ENCODE measurements at places on chromosomes 6 and 20. TPM values are rescaled to one million over a fixed set of nuclear protein-coding genes. Genes with fewer than 3 reads are reported as not detected.

The COL21A1 gene
- total RNA-seq: not detected

The C6orf132 gene
- 0.29 TPM for total RNA-seq

- peaks cover 84% of the 10 kb centered on the region for H3K4me1 ChIP-seq
- peaks cover 10% of the 10 kb centered on the region for H3K36me3 ChIP-seq
- peak overlapping the region; percentile 95 for H3K27ac ChIP-seq
- no peak for DNase-seq
- no peaks in the 10 kb centered on the region for H3K27me3 ChIP-seq
Observed at GRCh38 chr6:30820193-30820592, 64.1 kb upstream of the DDR1 start.

The GGTLC1 gene
- total RNA-seq: not detected

- H3K36me3 ChIP-seq: no peaks in the 10 kb centered on the region
- DNase-seq: peak; percentile 63
- no peak overlapping the region for H3K4me3 ChIP-seq
Observed at GRCh38 chr20:50286609-50287008, 96.0 kb downstream of the CEBPB start.

DNA sequence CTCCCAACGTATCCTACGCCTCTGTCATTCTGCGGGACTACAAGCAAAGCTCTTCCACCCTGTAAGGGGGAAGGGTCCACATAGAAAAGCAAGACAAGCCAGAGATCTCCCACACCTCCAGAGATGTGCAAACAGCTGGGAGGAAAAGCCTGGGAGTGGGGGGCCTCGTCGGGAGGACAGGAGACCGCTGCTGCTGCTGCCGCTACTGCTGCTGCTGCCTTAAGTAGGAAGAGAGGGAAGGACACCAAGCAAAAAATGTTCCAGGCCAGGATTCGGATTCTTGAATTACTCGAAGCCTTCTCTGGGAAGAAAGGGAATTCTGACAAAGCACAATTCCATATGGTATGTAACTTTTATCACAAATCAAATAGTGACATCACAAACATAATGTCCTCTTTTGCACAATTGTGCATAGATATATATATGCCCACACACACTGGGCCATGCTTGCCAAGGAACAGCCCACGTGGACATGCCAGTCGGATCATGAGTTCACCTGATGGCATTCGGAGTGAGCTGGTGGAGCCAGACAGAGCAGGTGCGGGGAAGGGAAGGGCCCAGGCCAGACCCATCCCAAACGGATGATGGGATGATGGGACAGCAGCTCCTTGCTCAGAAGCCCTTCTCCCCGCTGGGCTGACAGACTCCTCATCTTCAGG lies 108.8 kb upstream of the RAB32 start:
- H3K4me3 ChIP-seq: no peak overlapping the region
- no peaks in the 10 kb centered on the region for H3K4me1 ChIP-seq
- H3K36me3 ChIP-seq: no peaks in the 10 kb centered on the region
- peaks cover 13% of the 10 kb centered on the region for H3K27me3 ChIP-seq
- no peak overlapping the region for H3K27ac ChIP-seq
- no peak for DNase-seq

GRCh38 chr20:39823224-39823623 lies 861.1 kb downstream of the DHX35 start:
- no peaks in the 10 kb centered on the region for H3K4me1 ChIP-seq
- no peaks in the 10 kb centered on the region for H3K36me3 ChIP-seq
- no peak overlapping the region for H3K27ac ChIP-seq
- no peak for DNase-seq

The LCA5 gene
- total RNA-seq: 0.21 TPM

The RNF217 gene
- 0.52 TPM for total RNA-seq

The SEMG1 gene
- not detected for total RNA-seq

The CD40 gene
- 3.2 TPM for total RNA-seq

- H3K36me3 ChIP-seq: no peaks in the 10 kb centered on the region
- H3K27me3 ChIP-seq: peaks cover 3% of the 10 kb centered on the region
- DNase-seq: no peak
- H3K4me1 ChIP-seq: no peaks in the 10 kb centered on the region
Observed at GRCh38 chr20:8352486-8352885, 220.4 kb downstream of the PLCB1 start.

The SNPH gene
- total RNA-seq: 3.4 TPM

DNA sequence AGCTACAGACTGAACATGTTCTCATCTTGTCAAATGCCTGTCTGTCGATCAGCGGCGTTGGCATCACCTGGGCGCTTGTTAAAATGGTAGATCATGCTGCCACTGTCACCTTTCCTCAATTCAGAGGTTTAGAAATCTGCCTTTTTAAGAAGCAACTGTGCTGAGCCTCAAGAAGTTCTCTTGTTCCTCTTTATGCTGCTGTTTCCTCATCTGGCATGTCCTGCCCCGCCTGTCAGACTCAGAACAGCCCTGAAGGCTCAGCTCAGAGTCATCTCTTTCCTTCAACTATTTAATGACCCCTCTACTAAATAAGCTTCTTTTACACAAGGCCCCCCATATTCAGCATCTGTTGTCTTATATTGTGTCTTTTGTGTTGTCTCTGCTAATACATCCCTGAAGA lies 368.2 kb downstream of the EPM2A start:
- H3K36me3 ChIP-seq: no peaks in the 10 kb centered on the region
- H3K4me1 ChIP-seq: peaks cover 3% of the 10 kb centered on the region
- H3K27me3 ChIP-seq: no peaks in the 10 kb centered on the region
- H3K4me3 ChIP-seq: no peak overlapping the region
- no peak overlapping the region for H3K27ac ChIP-seq

DNA sequence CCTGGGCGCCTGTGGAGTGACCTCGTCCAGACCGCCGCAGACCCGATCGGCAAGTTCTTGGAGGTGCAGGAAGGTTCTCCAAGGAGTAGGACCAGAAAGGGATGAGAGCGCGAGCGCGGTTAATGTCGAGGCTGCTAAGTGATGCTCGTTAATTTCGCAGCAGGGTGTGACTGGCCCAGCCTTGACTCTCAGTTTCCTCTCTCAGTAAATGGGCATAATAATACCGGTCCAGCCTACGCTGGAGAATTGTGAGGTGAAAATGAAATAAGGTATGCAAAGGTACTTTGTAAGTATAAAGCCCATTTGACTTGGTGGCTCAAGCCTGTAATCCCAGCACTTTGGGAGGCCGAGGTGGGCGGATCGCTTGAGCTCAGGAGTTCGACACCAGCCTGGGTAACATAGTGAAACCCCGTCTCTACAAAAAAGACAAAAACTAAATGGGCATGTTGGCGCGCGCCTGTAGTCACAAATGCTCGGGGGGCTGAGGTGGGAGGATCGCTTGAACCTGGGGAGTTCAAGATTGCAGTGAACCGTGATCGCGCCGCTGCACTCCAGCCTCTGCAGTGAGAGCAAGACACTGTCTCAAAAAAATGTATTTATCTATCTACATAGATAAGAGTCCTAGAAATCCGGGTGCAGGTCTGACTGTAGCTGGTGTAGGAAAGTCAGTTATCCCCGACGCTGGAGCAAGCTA lies 634 bp upstream of the BTBD9 start:
- no peaks in the 10 kb centered on the region for H3K36me3 ChIP-seq
- peak overlapping the region; percentile 88 for H3K4me3 ChIP-seq
- peak overlapping the region; percentile 90 for H3K27ac ChIP-seq
- peaks cover 45% of the 10 kb centered on the region for H3K4me1 ChIP-seq

DNA sequence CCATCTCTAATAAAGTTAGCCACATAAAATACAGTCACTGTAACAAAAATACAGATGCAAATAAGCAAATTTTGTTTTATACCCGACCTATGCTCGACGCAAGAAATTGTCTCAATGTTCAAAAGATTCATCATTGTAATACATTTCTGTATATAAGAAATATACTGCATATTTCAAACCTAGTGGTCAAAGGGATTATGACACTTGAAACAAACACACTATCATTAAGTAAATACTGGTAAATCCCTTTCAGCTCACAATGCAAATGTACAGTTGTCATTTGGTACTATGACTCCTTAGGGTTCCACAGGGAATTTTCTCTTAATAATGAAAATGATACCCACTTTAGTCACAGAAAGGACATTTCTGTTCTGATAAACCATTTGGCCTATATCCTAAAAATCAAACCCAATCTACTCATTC lies 2.2 kb downstream of the HIVEP2 start:
- no peak for DNase-seq
- peaks cover 54% of the 10 kb centered on the region for H3K4me1 ChIP-seq
- H3K36me3 ChIP-seq: peaks cover 6% of the 10 kb centered on the region
- peak overlapping the region; percentile 99 for H3K27ac ChIP-seq
- H3K27me3 ChIP-seq: peaks cover 2% of the 10 kb centered on the region
- H3K4me3 ChIP-seq: peak overlapping the region; percentile 96

The FAM162B gene
- not detected for total RNA-seq

DNA sequence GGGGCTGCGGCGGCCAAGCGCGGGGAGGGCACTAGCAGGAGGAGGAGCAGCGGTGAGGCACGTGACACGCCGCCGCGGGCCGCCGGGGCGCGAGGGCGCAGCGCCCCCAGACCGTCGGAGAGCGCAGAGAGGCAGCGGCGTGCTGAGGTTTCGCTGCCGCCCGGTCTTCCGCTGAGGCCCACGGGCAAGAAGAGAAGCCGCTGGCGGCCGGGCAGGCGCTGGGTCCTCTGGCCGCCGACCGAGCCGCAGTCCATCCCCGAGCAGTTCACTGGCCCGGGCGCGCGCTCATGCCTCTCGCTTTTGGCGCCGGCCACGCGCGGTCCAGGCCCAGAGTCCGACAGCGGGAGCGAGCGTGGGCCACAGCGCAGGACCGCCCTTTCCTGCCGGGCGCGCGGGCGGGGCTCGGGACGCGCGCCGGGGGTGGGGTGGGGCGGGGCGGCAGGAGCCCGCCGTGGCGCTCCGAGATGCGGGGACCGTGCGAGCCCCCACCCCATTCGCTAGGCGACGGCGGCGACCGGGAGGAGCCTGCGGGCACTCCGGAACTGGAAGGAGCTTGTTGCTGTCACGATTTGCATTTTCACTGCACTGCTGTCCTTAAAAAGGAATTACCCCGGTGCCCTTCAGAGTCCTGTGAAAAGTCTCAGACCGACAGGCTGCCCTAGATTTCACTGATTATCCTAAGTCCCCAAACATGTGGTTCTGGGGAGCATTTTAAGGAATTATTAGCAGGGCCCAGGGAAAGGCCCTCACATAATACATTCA lies at the start of gene MCUR1:
Gene MCUR1, minus strand, starts transcription at position 382 of the 762 bp plus-strand sequence. Its CDS starts 128 bp downstream, at position 254.
- peaks cover under 1% of the 10 kb centered on the region for H3K36me3 ChIP-seq
- peak within 1 kb of the TSS; percentile 84 for H3K27ac ChIP-seq
- H3K4me1 ChIP-seq: peaks cover 28% of the 10 kb centered on the region
- peak within 1 kb of the TSS; percentile 87 for H3K4me3 ChIP-seq
- H3K27me3 ChIP-seq: no peaks in the 10 kb centered on the region
- peak; percentile 90 for DNase-seq

- no peaks in the 10 kb centered on the region for H3K4me1 ChIP-seq
- no peaks in the 10 kb centered on the region for H3K36me3 ChIP-seq
- H3K4me3 ChIP-seq: no peak overlapping the region
- no peak for DNase-seq
- H3K27ac ChIP-seq: no peak overlapping the region
- peaks cover 4% of the 10 kb centered on the region for H3K27me3 ChIP-seq
Observed at GRCh38 chr6:40440053-40440452, 147.1 kb downstream of the LRFN2 start.

The TRDN gene
- total RNA-seq: not detected

DNA sequence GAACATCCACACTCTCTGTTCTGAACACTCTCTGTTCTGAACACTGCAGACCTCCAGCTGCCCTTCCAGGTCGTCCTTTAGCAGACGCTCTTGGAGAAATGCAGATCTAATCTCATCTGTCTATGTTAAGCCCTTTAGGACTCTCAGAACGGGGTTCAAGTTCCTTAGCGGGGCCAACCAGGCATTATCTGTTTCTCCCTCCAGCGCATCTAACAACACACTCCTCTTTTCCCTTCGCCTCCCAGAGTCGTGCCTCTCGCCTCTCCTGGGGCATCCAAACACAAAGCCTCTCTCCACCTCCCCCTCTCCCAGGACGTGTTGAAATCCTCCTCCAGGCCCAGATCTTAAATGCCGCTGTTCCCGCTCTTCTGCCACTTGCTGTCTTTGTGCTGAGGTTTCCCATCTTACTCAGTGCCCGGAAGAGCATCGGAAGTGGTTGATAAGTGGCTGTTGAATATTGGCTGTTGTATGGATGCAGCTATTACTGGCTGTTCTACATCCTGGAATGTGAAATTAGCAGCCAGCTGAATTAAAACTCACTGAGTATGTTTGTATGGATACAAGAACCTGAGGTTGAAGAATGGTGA lies 108.4 kb upstream of the GGTLC1 start:
- H3K36me3 ChIP-seq: no peaks in the 10 kb centered on the region
- no peak overlapping the region for H3K4me3 ChIP-seq
- DNase-seq: no peak

- H3K27me3 ChIP-seq: no peaks in the 10 kb centered on the region
- H3K4me3 ChIP-seq: no peak overlapping the region
- no peak overlapping the region for H3K27ac ChIP-seq
- H3K4me1 ChIP-seq: no peaks in the 10 kb centered on the region
- DNase-seq: no peak
Observed at GRCh38 chr6:140082867-140083297, 708.4 kb upstream of the CITED2 start.

The SIRPB1 gene
- total RNA-seq: 2.0 TPM

GRCh38 chr6:69064226-69064625 lies 429.1 kb downstream of the ADGRB3 start:
- no peaks in the 10 kb centered on the region for H3K27me3 ChIP-seq
- DNase-seq: no peak
- no peaks in the 10 kb centered on the region for H3K36me3 ChIP-seq

DNA sequence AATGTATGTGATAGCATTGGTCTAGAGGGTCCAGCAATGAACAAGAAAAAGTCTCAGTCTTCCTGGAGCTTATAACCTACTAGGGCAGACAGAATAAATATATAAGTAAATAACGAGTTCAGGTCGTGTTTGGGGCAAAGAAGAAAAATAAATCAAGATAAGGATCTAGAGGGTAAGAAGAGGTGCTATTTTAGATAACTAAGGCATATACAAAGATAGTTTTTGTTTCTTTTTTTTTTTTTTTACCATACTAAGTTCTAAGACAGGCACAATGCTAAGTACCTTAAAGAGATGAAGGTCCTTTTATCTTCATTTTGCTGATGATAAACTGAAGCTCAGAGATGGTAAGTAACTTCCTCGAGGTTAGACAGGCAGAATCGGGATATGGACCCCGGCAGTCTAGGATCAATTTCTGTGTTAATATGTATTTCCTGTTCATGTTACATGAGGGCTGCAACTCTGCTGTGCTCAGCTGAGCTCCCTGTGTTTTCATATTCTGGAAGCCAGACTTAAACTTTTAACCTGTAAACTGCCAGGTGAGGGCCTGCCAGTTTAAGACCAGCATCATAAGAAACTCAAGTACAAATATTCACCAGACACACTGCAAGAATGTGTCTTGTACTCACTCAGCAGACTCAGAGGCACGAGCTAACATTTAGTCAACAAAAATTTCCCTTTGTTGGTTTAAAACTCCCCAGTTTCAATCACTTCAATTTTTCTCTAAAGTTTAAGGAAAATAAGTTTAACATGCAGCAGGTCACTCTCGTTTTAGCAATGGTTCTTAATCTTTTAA lies 23.3 kb downstream of the SESN1 start:
- DNase-seq: no peak
- peaks cover 23% of the 10 kb centered on the region for H3K4me1 ChIP-seq
- H3K36me3 ChIP-seq: no peaks in the 10 kb centered on the region
- no peaks in the 10 kb centered on the region for H3K27me3 ChIP-seq
- H3K27ac ChIP-seq: peak overlapping the region; percentile 0
- peak overlapping the region; percentile 33 for H3K4me3 ChIP-seq

The MICB gene
- total RNA-seq: 21.1 TPM

The C6orf58 gene
- not detected for total RNA-seq
